Right renal cortex interstitium (tissue), 3 donors: ENCODE measurements at places on chromosomes 4 and X. TPM values are rescaled to one million over a fixed set of nuclear protein-coding genes. Genes with fewer than 3 reads are reported as not detected.
A peak's percentile ranks its signal among the peaks of the same experiment; 100 is the strongest.

The LIAS gene
- 23.9 TPM for polyA plus RNA-seq

GRCh38 chr4:153426207-153426885 is 39.8 kb upstream of the TMEM131L start:
- DNase-seq, result no peak

DNA sequence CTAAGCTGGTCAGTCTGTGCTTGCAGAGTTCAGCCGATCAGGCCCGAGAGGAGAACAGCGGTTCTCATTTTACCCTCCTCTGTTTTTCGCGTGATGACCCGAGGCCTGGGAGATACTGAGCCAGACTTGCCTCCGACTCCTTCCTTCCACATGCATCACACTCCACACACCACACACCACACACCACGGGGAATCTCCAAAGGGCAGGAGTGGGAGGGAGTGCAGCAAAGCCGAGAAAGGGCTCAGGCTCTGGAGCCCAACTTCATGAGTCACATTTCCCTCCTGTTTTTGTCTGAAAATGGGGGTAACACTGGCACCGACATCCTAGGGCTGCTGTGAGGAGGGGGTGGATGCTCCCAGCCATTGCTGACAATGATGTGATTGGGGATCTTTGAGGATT is 38.9 kb downstream of the TKTL1 start:
- no peak for DNase-seq

GRCh38 chr4:25896776-25897539 is 17.1 kb upstream of the SMIM20 start:
- no peak for DNase-seq

DNA sequence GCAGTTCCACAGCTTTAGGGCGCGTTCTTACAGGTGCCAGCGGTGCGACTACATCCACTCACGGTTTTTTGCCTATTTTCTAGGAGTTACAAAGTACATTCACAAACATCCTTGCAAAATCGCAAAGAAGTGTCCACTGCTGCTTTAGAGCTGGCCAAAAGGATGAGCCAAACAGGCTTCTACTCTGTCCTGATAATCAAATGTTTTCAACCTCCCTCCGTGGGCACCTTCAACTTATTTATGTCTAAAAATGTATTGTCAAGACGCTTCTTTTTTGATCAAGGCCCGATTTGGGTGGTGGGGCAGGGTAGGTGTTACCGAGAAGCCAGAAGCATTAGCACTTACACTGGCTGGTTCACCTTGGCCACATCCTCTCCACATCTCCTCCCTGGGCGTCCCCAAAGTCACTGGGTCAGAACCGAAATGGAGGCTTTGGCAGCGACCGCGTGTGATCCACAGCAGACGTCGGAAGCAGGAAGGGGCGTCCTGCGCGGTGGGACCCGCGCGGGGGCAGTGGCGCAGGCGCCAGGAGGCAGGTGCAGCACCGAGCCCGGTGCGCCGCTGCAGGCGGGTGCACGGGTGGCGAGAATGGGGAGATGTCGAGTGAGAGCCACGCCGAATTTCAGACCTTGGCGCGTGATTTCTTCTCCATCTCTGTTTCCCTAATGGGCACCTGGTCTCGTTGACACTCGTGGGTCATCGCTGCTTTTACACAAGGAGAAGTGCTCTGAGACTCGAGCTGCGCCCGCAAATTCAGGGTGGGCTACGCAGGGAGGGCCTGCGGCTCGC is 16.9 kb downstream of the NKX3-2 start:
- no peak for DNase-seq

GRCh38 chr4:142236268-142236667 is 599.9 kb downstream of the IL15 start:
- no peak for DNase-seq

DNA sequence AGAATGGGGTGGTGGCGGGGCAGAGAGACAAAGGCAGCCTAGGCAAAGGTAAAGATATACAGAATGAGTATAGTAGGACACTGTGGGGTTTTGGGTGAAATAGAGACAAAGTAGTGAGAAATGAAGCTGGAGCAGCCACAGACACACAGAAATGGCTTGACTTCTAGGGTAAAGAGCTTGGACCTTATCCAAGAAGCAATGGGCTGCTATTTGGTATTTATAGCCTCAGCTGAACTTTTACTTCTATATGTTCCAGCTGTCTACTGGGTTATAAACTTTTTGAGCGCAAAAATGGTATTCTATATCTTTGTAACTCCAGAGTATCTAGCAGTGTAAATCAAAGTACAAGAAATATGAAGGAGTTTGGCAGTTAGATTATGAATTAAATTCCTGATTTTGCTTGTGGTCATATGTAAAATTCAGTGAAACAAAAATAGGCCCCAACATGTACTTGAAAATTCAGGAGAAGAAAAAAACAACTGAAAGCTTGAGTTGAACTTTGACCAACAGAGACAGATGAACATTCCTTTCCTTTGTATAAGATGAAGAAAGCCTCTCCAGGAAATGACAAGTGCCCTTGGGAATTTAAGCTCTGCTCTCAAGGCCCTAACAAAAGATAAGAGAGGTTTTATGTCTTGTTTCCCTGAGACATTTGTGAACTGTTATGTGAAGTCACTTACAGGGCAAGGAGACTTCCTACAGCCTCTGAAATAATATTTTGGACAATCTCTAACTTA is 354.1 kb downstream of the CHIC1 start:
- peak; percentile 15 for DNase-seq

DNA sequence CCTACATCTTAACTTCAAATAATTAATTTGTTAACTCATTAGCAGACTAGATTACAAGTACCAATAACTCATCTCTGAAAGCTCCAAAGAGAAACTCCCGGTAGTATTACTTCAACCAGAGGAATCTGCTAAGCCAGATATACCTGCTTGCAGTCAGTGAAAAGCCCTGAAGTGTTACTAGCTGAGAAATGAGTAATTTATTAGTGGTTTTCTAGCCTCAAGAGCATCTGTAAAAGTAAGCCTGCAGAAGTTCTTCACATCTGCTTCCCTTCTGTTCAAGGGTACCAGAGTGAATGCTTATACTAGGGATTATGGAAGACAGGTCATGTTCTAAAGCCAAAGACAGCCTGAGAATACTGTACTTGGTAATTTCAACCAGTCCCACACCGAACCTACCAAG is 34.7 kb downstream of the IRS4 start:
- DNase-seq, result no peak

DNA sequence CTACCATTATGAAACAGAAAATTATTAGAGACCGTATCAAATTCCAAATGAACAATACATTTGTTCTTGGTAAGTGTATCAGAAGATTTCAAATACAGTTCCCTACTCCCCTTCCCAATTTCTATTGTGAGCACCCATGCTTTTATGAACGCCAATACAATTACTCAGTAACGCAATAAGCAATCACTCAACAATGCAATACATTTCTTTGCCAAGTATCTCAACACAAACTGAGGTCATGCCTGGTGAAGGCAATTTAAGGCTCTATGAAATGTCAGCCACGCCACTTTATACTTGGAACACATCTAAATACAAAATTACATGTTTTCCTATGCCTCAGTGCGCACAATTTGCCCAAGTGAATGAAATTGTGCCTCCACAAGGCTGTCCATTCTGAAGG is 712 bp downstream of the PNPLA4 start:
- no peak for DNase-seq

GRCh38 chrX:22163326-22163725 is 109.4 kb upstream of the CBLL2 start:
- DNase-seq, result no peak

DNA sequence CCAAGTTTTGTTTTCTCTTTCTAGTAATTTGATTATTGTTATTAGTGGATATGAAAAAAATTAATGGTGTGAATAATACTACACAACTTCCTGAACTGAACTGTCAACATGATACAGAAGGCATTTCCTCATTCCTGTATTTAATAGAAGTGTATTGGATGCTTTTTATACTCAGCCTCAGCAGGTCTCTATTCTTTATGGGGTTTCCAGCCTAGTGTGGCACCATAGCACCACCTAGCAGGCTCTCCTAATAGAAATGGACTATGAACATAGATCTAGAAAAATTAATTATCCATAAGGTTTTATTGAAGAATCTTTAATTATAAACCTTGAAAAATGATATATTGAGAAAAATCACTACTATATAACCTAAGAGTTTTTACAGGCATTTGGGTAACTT is 52.4 kb downstream of the GLRB start:
- no peak for DNase-seq

DNA sequence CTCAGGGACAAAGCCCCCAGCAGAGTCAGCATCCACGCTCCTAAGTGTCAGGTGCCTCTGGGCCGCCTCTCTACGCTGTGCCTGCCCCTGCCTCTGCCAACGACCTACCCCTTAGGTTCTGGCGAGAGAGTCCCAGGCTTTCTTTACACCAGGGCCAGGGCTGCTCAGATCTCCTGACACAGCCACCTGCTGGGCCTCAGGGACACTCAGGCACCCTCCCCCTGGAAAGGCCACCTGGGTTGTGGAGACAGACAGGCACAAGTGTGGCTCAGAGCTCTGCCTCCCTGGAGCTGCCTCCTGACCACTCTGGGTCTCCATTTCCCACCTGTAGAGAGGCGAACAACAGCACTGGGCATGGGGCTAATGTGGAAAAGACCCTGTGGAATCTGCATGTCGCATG is 90.0 kb upstream of the ADRA2C start:
- DNase-seq, result no peak

DNA sequence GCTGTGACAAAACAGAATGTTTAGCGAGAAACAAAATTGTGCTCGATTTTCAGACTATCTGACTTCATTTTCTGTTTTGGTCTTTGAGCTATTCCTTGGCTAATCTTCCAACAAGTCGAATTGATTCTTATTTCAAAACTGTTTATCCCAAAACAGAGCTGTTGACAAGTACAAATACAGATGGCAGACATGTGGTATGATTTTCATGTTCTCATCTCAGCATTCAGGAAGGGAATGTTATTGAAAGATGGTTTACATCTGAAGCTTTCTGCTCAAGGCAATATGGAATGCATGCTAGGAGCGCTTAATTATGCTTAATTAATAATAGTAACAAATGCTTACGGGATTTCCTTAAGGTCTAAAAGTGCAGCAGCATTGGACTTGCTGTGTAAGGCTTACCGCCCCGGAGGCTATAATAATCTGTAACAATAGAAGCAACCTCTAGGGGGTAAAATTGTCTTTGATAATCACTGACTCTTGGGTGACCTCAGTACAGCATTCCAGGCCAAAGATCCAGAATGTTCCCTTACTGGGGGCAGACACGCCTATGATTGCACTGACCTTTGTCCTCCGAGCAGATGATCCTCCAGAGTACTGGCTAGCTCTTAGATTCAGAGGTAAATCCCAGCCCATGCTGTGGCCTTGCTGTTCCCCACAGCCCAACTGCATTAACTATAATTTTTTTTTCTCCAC is 16.4 kb downstream of the LSM6 start:
- no peak for DNase-seq

GRCh38 chrX:150982235-150982787 is 824 bp upstream of the HMGB3 start:
- no peak for DNase-seq

DNA sequence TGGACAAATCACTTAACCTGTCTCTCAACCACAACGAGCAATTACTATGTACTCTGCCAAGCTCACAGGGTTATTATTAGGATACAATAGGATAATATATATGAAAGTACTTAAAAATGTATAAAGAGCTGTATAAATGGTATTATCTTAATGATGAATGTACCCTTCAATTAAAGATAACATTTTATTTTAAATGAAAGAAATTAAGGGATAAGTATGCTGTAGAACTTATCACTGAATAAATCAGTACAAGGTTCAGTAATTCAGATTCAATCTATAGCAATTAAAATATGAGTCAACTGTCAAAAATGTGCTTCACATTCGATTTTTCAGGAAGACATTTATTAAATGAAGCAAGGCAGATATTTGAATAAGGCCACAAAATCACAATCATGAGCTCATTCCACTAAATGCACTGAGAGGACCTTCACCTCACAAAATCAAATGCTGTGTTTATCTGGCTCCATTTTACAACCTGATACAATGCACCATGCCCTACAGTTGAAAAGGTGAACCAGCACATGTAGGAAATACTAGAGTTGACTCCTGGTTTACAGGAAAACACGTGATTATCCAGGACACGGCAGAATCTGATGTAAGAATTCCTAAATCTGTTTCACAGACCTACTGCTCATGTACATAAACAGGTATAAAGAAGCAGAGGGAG is 4.4 kb downstream of the LRCH2 start:
- no peak for DNase-seq

DNA sequence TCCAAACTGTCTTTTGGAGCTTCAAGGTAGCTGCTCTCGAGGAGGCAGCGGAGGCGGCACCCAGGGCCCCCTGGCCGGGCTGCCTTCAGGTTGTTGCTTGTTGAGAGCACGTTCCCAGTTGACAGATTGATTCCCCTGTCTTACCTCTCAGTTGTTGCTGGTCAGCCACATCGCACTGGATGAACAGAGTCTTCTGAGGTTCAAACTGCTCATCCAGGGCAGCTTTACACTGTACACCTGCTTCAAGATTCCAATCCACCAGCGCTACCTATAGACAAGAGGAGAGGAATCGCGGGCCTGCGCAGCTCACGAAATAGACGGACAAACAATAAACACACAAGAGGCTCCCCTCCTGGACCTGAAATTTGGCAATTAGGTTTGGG is 497 bp downstream of the HPGD start:
- DNase-seq, result peak; percentile 24

- DNase-seq, result no peak
Measured at GRCh38 chr4:151715881-151716280, 44.9 kb downstream of the GATB start.

- no peak for DNase-seq
Measured at GRCh38 chrX:88865634-88866033, 118.6 kb downstream of the CPXCR1 start.
